SW 1271 (cell line): ENCODE measurements at places on chromosomes 6 and 20.

- no peak for DNase-seq
Observed at GRCh38 chr20:18705910-18706309, 107.7 kb upstream of the SCP2D1 start.

- no peak for DNase-seq
Observed at GRCh38 chr6:90967471-90967870, 380.6 kb upstream of the MAP3K7 start.

GRCh38 chr20:3101737-3102574 is 17.4 kb upstream of the AVP start:
- no peak for DNase-seq

- no peak for DNase-seq
Observed at GRCh38 chr6:47061309-47062300, 19.5 kb upstream of the ADGRF1 start.

DNA sequence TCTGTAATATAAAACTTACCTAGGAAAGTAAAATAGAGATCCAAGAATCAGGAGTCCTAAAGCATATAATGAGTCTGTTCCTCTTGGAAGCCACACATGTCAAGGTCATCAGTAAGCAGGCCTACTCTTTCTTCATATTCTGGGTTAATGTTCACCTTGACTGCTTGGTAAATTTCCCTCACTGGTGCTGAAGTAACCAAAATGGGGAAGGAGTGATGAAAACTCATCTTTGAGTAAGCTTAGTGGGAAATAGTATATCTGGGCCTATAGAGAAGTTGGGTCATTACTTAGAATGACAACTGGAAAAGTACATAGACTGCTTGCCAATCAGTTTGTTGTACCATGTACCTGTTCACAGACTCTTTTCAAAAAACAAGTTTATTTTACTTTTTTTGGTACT is 6.6 kb downstream of the TSPYL4 start:
- DNase-seq: no peak

GRCh38 chr20:25191051-25191450 is 4.5 kb upstream of the ENTPD6 start:
- DNase-seq: no peak

DNA sequence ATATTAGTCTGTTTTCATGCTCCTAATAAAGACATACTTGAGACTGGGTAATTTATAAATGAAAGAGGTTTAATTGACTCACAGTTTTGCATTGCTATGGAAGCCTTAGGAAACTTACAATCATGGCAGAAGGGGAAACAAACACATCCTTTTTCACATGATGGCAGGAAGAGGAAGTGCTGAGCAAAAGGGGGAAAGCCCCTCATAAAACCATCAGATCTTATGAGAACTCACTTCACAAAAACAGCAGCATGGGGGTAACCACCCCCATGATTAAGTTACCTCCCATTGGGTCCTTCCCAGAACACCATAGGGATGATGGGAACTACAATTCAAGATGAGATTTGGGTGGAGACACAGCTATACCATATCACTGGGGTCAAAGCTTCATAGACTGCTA is 254.2 kb downstream of the ERMARD start:
- DNase-seq: no peak

DNA sequence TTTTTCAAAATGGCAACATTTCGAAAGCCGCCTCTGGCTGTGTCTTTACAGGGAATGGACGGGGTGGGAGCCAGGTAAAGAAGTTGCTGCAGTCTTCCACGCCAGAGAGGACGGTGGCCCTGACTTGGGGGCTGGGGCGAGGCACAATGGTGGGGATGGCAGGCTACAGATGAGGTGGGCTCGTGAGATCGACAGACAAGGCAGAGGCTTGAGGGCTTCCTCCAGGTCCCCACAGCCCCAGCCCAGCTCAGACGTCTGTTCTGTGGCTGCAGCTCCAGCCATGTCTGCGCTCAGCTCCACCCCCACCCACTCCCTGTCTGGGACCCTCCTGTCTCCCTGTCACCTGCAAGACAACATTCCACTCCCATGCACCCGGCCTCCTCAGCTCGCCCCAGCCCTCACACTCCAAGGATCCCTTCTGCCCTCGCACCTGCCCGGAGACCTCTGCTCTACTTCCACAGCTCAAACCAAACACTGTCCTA is 7.4 kb upstream of the C20orf144 start:
- DNase-seq: no peak

- no peak for DNase-seq
Observed at GRCh38 chr6:69680302-69680701, 116.5 kb downstream of the LMBRD1 start.

GRCh38 chr20:64077876-64078551 is 1.3 kb downstream of the RGS19 start:
- no peak for DNase-seq

DNA sequence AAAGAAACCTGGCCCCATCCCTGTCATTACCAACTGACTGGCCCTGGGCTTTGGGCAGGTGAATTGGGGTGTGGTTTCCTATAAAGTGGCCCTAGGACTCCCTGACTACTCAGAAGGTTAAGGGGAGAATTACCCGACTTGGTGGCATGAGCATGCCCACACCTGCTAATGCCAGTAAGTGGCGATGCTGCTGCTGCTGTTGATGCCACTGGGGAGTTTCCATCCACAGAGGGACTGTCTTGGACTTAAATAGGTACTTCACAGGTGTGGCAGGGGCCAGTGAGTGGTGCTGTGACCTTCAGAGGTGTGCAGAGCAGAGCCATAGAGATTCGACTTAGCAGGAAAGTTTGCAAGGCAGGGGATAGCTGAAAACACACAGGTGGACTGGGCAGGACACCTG is 32.6 kb upstream of the MDFI start:
- DNase-seq: no peak

GRCh38 chr6:145823328-145823944 is 8.8 kb upstream of the FBXO30 start:
- no peak for DNase-seq

DNA sequence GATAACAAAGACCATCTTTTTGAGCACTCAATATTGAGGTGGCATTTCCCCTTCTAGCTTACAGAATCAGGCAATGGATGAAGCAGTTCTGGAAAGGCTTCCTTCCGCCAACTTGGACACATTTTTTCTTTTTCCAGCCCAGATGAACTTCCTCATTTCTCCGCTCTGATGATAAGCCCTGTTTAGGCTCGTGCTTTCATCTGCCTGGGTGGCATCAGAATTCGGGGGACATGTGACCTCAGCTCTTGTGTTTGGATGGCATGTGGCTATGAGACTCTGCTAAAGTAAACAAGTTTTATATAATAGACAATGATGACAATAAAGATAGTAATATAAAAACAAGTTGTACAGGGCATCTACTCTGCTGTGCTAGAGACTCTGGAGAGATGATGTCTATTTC is 796.7 kb downstream of the DHX35 start:
- no peak for DNase-seq

- no peak for DNase-seq
Observed at GRCh38 chr20:16580147-16580546, 6.9 kb upstream of the KIF16B start.

DNA sequence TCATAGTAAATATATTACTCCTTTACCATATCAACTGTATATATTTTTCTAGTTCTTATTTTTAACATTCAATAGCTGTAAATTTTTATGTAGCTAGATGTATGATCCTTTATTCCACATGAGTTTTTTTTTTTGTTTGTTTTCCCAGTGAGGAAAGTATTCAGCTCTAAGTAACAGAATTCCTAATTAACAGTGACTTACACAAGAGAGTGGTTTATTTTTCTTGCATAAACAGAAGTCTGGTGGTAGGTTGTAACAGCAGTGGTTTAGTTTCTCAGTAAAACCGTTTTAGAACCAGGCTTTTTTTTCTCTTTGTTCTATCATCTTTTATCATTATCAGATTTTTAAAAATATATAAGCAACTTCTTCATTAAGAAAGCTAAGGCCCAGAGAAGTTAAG is 116.9 kb upstream of the FLRT3 start:
- no peak for DNase-seq

- DNase-seq: no peak
Observed at GRCh38 chr6:41695825-41696224, 39.6 kb downstream of the TFEB start.

DNA sequence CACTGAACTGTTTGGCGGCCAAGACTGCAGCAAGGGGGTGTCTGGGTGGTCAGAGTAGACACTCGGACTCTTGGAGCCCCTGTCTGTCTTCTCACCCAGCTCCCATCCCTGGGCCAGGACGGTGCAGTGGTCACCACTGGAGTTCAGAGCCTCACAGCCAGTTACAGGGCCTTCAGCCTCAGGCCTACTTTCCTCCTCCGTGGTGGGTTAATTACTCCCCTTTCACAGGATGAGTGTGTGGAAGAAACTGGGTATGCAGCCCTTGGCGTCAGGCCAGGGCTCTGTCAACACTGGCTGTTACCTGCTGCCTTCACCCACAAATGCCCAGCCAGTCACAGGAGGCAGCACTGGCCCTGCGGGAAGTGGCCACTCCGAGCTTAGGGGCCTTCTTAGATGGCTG is 1.8 kb upstream of the YTHDF1 start:
- DNase-seq: no peak

GRCh38 chr20:57167971-57168701 is 98.3 kb downstream of the BMP7 start:
- no peak for DNase-seq

- peak; percentile 37 for DNase-seq
Observed at GRCh38 chr6:31246051-31246521, 25.8 kb downstream of the HLA-C start.

GRCh38 chr6:121748376-121748775 is 312.9 kb downstream of the GJA1 start:
- DNase-seq: no peak

DNA sequence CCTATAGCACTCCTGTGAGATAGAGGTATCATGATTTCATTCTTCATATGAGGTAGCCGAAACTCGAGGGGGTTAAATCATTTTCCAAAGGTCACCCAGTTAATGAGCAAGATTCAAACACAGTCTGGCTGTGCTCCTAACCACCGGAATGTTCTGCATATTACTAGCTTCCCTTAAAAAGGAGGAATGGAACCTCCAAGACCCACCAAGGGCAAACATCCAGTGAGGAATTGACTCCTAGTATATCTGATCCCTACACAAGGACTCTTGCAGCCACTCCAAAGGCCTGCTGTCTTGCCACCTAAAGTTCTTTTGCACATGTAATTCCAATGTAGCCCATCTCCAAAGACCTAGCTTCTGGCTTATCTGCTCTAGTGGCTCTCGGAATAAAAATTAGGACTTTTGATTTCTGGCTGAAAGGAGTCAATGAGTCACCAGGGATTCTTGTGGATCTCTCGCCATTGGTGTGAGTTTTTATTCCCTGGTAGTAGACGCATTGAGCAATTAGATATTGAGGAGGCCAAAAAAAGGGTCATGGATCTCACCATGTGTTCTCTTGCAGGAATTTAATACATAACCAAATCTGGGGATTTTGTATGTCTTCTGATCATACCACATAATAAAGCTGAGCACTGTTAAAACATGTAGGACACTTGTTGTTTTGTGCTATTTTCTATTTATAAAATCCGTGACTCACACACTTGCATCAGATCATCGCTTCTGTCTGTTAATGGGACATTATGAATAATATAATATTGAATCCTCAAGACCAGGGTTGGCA is 9.1 kb downstream of the BCAS1 start:
- DNase-seq: no peak

DNA sequence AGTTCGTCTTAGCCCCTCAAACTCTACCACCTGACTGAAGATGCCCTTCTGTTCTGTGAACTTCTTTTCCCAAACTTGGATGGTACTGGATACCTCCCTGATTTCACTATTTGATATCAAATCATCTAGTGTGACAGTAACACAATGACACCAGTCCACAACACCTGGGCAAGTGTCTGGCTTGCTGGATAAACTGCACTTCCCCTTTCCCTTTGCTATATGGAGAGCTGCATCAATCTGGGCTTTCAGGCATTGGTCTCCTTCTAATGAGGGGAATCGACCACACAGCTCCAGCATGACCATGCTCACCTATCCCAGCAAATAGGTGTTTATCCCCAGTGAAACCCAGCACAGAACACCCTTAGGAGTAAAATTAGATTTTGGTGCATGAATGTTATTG is 3.1 kb downstream of the F13A1 start:
- no peak for DNase-seq

- no peak for DNase-seq
Observed at GRCh38 chr20:18657575-18657974, 69.7 kb downstream of the DTD1 start.

- DNase-seq: no peak
Observed at GRCh38 chr6:71468841-71469700, 180.5 kb downstream of the OGFRL1 start.

GRCh38 chr20:57882451-57883161 is 172.8 kb upstream of the PMEPA1 start:
- DNase-seq: no peak

- no peak for DNase-seq
Observed at GRCh38 chr6:26006086-26006939, 43.7 kb downstream of the TRIM38 start.

GRCh38 chr20:44471481-44471882 is 4.2 kb upstream of the TTPAL start:
- DNase-seq: peak; percentile 19

- DNase-seq: no peak
Observed at GRCh38 chr6:44462797-44463727, 75.6 kb downstream of the CDC5L start.
